ENCODE measurements at places on chromosomes 7 and 10.

- DNase-seq: peak; percentile 56
Measured at GRCh38 chr7:26667514-26668133, 196.8 kb downstream of the SKAP2 start.

- DNase-seq: no peak
Measured at GRCh38 chr10:85400981-85401695, 965.5 kb downstream of the GRID1 start.

DNA sequence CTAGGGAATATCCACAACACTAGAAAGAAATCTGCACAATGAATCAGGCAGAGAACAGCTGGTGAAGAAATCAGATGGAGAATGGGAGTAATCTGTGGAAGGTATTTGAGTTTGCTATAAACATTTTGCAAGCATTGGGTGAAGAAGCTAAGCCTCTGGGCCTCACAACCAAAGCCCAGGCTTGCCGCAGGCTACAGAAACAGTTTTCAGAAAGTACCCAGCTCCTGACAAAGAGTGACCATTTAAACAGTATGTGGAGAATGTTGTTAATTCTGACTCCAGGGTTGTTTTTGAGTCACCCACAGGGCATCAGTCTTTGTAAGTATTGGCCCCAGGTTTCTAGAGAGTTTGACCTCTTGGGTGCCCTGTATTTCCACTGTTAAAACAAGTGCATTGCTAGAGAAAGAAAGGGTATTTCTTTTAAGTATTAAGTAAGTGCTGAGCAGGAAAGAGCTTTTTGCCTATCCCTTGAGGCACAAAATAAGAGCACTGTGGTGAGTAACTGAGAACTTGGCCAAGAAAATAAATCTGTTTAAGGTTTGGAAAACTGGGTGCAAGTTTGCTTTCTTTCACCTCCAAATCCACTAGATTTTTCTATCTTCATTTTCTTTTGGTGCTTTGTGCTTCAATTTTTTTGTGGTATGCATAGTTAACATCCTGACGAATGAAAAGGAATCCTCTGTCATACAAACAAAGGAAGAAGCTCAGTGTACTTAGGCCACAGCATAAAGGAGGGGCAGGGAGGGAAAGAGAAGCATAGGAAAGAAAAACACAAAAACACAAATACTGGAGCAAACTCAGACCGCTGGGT is 691.8 kb downstream of the SUGCT start:
- DNase-seq: no peak

GRCh38 chr7:18520450-18521235 is 25.1 kb downstream of the HDAC9 start:
- no peak for DNase-seq

GRCh38 chr7:120110169-120110568 is 162.8 kb upstream of the KCND2 start:
- no peak for DNase-seq

GRCh38 chr7:128935342-128935730 is 2.4 kb upstream of the IRF5 start:
- DNase-seq: no peak

DNA sequence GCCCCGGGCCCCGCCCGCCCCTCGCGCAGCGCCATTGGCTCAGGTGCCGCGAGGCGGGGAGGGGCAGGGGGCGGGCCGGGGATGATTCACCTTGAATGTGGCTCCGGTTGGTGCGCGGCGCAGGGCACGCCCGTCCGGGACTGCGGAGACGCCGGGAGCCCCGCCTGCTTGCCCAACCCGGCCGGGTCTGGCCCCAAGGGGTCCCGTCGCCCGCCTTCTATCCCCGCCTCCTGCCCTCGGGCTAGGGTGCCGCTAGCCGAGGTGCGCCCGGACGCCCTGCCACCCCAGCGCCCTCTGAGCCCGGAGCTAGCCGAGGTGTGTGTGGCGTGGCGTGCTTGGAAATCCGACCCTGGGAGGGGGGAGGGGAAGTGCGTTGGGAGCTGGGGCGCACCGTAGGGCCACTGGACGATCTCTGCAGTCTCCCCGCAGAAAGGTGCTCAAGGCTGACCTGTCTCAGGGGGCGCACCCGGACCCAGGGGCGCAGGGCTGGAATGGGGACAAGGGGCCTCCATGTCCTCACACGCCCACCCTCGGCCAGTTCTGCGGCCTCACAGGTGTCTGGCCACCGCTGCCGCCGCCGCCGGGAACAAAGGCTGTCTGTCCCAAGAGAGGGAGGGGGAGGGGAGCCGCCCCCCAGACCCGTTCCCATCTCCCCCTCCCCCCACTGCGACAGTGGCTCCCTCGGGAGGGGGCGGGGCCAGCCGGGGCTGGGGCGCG is 168.9 kb downstream of the NRF1 start:
- peak; percentile 75 for DNase-seq

DNA sequence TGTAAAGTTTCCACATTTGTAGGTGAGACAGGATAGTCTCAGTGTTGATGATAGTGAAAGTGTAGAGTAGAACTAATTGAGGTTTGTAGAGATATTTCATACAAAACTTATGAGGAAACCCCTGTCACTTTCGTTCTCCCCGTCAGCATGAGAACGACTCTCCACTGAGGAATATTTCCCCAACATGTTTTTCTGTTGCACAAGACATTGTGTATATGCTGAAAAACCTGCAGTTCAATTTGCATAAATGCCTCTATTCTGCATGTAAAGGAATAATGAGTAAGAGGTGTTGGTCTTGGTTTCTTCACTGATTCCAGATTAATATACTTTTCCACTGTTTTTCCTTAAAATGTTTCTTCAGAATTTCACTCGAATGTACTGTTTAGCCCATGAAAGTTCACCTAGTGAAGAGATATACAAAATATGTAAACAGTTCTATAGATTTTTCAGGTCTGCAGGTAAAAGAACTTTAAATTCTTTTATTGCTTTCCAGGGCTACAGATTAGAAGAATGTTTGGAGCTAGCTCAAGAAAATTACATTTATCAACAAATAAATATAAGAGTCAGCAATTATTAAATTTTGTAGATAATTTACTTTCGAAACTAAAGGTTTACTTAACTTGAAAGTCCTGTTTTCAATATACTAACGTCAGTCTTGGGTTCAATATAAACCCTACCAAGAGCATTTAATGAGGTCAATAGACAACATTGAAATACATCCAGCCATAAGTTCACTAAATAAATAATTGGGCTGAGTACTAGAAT is 37.2 kb downstream of the HEPACAM2 start:
- no peak for DNase-seq

- DNase-seq: no peak
Measured at GRCh38 chr10:97278491-97278989, 13.9 kb downstream of the ARHGAP19 start.

DNA sequence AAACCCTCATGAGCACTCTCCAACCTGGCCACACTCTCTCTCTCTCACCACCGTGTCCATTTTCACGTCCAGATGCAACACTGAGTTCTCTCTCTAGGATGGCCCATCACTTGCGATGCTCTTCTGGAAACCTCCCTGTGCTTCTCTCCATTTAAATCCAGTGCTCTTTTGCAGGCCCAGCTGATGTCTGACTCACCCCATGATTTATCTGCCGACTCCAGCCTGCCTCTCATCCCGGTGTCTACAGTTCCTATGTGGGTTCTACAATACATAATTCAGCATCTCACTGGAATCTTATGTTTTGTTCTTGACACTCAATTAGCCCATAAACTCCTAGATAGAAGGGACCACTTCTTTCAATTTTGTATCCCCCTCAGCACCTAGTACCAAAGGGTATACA is 5.0 kb downstream of the TPK1 start:
- no peak for DNase-seq

GRCh38 chr10:129219364-129219763 is 247.7 kb upstream of the MGMT start:
- no peak for DNase-seq

- no peak for DNase-seq
Measured at GRCh38 chr10:6396652-6397051, 183.4 kb downstream of the PRKCQ start.

- DNase-seq: no peak
Measured at GRCh38 chr10:52011118-52011517, 303.0 kb upstream of the DKK1 start.

DNA sequence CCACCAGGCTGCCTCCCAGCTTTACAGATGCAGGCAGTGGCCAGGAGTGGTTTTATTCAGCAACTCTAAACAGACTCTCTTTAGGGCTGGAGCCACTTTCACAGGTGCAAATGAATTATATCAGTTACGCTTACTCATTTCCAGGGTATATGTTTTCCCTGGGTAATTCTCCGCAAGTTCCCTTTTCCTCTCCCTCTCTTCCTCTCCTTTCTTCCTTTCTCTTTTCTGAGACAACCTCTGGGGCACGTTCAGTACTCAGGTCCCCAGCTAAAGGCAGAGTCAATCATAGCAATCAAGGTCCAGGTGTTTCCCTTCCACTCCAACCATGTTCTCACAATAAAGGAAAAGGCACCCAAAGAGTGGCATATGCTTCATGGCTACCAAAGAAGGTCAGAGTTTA is 41.3 kb downstream of the PDLIM1 start:
- DNase-seq: no peak

DNA sequence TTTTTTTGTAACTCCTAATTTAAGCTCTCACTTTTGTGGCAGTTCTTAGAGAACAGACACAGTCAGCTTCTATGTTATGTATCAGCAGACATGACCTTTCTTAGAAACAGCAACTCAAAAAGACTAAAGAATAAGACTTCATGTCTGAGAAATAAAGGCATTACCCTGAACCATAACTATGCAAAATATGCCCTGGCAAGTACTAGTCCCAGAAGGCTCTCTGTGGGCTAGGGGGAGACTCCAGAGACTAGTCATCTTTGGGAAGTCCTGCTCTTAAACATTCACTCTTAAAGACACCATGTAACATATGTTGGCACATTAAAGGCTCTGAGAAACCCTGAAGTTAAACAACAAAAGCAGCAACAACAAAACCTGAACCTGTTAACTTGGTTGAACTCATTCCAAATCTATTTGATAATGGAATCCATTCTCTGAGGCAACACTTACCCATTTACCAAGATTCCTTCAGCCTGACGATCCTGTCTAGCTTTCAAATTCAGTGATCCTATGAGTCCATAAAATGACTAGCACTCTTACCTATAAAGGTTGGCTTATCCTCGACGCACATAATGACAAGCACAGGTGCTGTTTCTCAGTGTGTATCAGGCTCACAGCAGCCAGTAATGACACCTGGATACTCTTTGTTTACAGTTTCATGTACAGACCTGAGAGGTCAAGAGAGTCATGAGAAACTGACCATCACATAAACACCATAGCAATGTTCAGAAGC is 62.3 kb downstream of the OSBPL3 start:
- no peak for DNase-seq

DNA sequence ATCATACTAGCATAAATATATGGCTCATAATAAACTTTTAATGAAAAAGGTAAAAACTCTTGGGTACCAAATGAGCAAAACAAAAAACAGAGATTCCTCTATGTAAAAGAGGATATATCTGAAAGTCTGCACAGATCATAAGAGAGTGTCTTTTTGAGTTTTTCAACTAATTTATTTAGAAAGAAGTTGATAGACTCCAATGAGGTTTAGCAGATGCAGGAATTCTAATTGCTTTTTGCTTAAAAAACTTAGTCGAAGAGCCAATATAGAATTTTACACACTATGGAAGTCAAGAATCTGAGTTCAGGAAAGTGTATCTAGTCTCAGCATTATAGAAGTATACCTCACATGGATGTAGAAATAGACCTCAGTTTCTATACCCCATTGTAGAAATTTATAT is 3.4 kb upstream of the MLLT10 start:
- no peak for DNase-seq

- DNase-seq: peak; percentile 26
Measured at GRCh38 chr10:96720422-96721206, at the start of gene PIK3AP1. TSS of gene PIK3AP1 (minus strand) at chr10:96720514. CDS start at chr10:96720394, 120 bp downstream.

DNA sequence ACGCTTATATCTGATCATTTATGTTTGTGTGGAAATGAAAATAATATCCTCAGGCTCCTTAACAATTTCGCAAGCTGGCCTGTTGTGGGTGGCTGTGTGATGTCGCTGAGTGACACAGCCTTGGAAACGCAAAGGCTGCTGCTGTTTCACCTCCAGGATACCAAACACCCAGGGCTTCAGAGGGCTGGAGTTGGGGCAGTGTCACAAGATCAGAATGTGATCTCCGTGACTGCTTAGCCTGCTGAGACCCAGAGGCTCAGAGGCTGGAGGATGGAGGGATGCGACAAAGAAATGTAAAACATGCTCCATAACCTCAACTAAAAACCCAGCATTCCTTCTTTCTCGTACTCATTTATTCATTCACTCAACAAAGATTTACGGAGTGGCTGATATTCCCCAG is 37.2 kb upstream of the BMPER start:
- no peak for DNase-seq

GRCh38 chr7:81693894-81694293 is 76.0 kb downstream of the HGF start:
- DNase-seq: no peak

GRCh38 chr7:130959743-130960207 is 225.8 kb upstream of the KLF14 start:
- peak; percentile 76 for DNase-seq

- DNase-seq: no peak
Measured at GRCh38 chr7:19305698-19306097, 160.5 kb upstream of the FERD3L start.

DNA sequence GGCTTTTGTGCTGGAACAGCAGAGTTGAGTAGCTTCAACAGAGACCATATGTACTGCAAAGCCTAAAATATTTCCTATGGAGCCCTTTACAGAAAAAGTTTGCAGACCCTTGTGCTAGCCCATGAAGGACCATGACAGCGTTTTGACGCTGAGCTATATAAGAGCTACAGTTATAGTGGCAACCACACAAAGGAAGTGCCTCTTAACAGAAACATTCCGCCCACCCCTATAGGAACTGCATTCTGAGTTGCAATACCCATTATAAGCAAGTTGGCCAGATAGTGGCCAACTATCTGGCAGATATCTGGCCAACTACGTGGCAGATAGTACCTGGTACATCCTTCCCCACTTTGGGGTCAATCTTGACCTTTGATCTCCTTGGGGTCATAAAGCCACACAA is 47.5 kb upstream of the DMBT1 start:
- no peak for DNase-seq

DNA sequence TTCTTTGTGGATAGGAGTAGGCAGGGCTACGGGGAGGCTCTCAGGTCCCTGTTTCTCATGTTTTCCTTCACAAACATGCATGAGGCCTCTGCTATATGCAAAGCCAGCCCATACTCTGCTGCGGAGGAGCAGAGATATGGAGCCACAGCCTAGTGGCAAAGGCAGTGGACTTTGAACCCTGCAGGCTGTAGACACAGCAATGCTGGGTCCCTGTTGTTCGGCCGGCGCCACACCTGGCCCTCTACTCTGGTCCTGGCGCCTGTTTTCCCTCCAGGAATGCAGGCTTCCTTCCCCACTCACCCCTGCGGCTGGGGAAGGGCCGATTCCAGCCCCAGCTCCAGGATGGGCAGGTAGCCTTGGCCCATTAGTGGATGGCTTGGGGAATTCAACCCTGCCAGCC is 11.5 kb downstream of the CLRN3 start:
- no peak for DNase-seq

- no peak for DNase-seq
Measured at GRCh38 chr7:83178066-83178465, 15.4 kb upstream of the PCLO start.

Measured in stimulated activated CD4-positive, alpha-beta T cell treated with anti-CD3 and anti-CD28 coated beads, Interleukin-4, amount 100 ng/mL, for 24 hours (primary cell).